ENCODE measurements at places on chromosomes 2 and 18.

GRCh38 chr2:189698020-189698887 lies 23.8 kb downstream of the ANKAR start:
- DNase-seq = peak; percentile 35

DNA sequence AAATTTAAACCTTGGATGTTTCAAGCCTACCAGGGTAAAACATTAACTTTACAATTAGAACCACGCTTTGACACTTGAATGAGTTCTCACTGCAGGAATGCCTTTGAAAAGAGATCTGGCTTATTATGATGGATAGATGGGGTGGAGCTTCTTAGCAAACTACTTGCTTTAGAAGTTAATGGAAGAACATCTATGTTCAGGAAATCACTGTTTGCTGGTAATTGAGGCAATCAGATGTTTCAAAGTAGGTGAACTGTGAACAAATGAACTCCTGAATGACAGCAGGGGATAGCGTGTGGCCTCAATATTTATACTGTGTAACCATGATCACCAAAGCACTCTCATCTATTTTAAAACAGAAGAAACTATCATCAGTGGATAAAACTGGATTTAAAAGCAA lies 383.6 kb downstream of the PIK3C3 start:
- no peak for DNase-seq

DNA sequence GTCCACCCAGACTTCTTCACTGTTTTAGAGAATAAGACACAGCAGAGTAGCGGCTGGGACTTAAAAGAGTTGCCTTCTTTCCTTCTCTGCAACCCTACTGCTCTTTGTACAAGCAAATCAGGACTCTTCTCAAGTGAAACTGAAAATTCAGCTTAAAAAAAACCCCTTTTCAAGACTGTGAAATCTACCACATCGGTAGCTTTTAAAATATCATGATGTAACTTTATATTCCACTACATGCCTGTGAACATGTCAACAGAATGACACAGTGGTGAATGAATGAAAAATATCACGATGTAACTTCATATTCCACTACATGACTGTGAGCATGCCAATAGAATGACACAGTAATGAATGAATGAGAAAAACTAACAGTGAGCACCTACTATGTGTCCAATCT lies 53.4 kb downstream of the TCF4 start:
- no peak for DNase-seq

DNA sequence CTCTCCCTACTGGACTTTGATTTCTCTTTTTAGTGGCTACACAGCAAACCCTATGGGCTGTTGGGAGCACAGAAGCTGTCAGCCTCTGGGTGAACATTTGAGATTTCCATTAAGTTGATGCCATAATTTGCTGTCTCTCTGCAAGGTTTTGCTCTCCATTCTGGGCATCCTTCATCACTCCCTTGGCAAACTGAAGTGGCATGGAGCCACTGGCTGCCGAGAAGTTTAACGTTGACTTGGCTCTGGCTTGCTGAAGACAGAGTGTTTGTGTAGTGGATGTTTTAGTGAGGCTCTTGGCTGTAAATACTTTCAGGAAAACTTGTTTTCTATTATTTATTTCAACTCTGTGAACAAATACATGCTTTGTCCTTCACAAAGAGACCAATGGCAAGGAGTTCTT lies 91.5 kb downstream of the ALK start:
- DNase-seq = no peak

DNA sequence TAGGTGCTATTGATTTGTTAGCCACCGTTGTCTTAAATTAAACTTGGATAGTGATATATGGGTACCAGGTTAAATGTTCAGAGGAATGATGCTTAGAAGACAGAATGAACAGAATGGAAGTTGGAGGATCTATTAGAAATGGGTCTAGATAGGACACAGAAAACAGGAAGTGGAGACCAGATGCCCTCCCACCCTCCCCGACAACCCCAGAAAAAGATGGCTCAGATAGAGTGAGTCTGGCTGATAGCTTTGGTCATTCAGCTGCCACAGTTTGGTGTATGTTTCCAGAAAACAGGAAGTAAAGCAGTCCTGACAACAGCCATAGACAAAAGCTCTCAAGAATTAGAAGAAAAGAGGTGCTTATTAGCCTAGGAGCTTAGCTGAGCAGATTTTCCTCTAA lies 71.5 kb upstream of the DSG1 start:
- DNase-seq = no peak

DNA sequence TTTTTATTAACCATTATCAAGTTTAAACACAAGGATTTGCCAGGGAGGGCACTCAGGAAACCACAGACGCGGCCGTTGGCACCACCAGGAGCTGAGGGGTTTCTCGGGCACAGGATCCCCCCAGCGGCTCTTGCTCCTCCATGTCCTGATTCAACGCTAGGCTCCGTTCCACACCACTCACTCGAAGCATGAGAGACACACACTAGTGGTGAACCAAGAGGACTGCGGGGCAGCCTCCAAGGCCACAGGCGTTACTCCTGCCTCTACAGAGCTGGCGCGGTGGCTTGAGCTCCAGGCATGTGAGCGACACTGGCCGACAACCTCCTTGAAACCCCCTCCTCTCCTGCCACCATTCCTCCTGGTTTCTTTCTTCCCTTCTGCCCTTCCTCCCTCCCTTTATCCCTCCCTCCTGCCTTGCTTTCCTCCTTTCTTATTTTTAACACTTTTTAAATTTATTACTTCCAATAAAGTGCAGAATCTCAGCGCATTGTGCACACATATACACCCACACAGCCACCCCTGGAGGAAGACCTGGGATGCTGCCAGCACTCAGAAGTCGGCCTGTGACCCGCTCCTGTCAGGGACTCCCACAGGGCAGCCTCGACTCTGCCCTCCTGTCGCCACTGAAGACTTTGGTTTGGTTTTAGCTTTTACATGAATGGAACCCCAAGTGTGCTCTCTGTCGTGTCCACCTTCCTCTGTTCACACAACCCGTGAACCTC lies 21.7 kb downstream of the COX7A2L start:
- no peak for DNase-seq

- DNase-seq = no peak
Measured at GRCh38 chr2:216932113-216932862, 72.4 kb upstream of the TNP1 start.

DNA sequence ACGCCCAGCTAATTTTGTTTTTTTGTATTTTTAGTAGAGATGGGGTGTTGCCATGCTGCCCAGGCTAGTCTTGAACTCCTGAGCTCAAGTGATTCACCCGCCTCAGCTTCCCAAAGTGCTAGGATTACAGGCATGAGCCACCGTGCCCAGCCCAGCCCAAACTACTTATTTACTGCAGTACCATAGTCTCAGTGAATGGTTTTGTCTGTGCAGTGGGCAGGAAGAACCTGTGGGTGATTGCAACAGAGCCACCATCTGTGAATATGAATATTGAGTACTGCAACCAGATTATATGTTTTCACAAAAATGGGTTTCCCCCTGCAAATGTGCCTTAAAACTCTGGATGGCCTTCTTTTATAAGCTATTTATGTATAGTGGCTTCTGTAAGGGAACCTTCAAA lies 9.1 kb downstream of the MPPE1 start:
- DNase-seq = no peak

- no peak for DNase-seq
Measured at GRCh38 chr2:96687266-96687665, 44.7 kb downstream of the FER1L5 start.

DNA sequence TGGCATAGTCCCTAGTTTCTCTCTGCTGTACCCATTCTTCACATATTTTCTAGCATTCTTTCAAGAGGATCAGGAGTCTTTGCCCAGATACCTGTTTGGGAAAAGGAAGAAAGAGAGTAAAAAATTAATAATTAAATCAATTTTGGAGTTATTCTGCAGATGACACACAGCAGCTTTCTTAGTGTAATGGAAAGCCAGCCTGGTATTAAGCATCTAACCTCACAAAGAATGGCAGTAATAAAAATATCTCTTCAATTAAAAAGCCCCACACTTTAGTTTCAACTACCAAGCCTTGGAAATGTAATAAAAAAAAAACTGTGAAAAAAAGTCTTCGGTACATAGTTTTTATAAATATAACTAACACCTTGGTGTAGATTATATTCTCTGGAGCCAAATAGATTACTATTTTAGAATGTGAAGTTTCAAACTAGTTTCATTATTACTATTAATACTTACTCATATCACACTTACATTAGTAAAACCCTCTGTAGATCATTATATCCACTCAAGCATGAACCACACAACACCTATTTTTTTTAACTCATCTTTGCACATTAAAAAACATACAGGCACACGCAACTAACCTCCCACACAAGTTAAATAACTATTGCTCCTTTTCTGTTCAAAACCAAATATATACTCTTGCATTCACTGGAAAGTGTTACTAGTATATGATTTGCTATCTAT lies 90.9 kb downstream of the GPD2 start:
- no peak for DNase-seq

DNA sequence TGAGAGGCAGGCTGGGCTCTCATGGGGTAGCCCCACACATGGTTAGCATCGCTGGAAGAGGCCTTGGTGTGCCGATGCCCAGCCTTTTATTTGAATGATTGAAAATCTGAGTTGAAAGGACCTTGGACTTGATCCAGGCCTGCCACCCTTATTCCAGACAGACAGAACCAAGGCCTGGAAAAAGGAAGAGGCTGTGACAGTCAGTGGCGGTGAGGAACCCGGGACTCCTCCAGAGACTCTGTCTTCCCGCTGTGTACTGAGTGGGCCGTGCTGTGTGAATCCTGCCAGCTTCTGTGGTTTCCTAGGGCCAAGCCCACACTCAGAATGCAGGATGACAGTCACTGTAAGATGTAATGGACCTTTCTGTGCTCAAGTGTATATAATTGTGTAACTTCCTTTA lies 218.5 kb downstream of the LDLRAD4 start:
- no peak for DNase-seq

DNA sequence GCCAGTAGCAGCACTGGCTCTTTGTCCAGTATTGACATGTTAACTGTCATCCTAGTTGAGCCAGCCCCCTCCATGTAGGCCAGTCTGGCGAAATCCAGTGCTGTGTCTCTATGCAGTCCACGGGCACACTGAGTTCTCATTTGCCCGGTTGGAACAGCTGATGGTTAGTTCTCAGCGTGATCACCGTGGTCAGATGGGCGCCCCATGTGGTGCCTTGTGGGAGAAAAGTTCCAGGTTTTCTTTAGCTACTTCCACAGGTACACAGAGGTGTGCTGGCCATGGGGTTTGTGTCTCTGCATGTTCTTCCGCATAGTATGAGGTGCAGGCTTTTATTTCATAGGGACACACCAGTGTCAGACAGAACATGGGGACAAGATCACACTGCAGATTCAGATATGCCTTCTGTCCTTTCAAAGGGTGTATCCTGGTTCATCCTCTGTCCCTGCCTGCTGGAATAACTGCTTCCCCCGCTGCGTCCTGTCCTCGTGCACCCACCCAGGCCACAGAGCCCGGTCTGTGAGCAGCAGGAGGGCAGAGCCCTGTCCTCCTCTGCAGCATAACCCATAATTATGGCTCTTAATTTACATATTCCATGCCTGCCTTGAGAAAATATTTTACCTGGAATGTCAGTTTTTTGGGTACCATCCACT lies 334.1 kb downstream of the GBX2 start:
- DNase-seq = no peak

- DNase-seq = no peak
Measured at GRCh38 chr2:1736997-1737480, 7.3 kb downstream of the PXDN start.

GRCh38 chr2:121004950-121005349 lies 269.3 kb downstream of the GLI2 start:
- no peak for DNase-seq

- DNase-seq = no peak
Measured at GRCh38 chr2:241770185-241770935, 6.3 kb upstream of the GAL3ST2 start.

- peak; percentile 56 for DNase-seq
Measured at GRCh38 chr2:75500633-75501032, 60.1 kb downstream of the EVA1A start.

DNA sequence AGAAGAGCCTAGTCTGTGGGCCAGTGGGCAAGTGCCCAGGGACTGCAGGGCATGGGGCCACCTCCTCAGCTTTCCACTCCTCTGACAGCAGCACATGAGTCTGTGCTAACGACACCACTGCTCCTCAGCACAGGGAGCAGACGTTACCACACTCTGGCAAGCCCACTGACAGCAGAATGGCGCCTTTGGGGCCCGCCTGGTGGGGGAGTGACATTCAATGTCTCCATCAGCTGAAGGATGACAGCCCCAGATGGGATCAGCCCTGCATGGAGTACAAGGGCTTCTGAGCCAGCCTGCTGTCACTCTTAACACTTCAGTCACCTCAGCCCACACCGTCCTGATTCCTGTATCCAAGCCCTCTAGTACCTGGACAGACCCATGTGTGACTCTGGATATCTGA lies 149.4 kb upstream of the SMAD2 start:
- DNase-seq = no peak

All from COLO829 (cell line).